ENCODE measurements at places on chromosomes 13 and 19.

DNA sequence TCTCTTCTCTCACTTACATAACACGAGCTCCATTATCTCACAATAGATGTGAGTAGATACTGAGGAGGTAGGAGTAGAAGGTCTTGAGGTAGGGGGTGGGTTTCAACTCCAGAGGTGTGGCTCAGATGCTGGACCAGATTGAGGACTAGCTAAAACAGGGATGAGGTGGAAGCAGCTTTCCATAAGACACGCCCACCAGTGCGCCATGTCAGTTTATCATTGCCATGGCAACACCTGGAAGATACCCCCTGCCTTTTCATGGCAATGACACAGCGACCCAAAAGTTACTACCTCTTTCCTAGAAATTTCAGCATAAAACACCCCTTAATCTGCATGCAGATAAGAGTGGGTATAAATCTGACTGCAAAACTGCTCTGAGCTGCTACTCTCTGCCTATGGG lies 44.1 kb downstream of the KCTD15 start:
- H3K4me1 ChIP-seq = no peaks in the 10 kb centered on the region

DNA sequence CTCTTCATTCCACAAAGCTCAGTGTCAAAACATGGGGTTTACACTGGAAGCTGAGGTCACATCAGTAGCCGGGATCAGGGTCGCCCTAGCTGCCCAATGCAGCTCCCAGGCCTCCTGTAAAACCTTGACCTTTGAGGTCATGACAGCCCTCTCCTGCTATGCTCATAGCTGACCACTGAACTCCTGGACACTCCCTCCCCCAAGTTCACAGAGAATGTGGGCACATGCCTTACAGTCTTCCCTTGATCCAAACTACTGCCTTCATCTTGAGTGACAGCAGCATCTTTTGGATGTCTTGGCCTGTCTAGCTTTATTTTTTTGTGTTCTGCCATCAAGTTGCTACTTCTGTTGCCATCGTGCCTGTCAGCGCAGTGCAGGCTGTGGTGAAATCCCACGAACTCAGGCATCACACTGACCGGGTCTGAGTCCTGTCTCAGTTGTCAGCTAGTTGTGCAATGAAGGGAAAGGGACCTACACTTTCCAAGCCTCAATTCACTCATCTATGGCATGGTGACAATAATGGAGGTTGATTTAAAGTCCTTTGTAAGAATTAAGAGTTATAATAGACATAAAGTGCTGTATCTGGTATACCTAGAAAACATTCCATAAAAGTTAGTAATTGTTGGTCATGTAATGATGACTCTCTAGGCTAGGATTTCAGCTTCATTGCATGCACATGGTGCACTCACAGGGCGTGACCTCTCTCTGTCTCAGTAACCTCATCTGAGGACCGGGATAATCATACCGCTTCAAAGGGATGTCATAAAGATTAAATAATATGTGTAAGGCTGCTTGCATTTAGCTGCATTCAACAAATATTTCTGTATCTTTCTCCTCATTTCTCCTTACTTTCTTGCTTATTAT lies 16.4 kb upstream of the ALOX5AP start:
- no peak overlapping the region for H3K4me3 ChIP-seq
- no peak for DNase-seq
- H3K27ac ChIP-seq = no peak overlapping the region
- H3K36me3 ChIP-seq = no peaks in the 10 kb centered on the region
- no peaks in the 10 kb centered on the region for H3K27me3 ChIP-seq

- peaks cover 6% of the 10 kb centered on the region for H3K27me3 ChIP-seq
- H3K4me3 ChIP-seq = no peak overlapping the region
- H3K27ac ChIP-seq = no peak overlapping the region
- no peaks in the 10 kb centered on the region for H3K36me3 ChIP-seq
- H3K4me1 ChIP-seq = no peaks in the 10 kb centered on the region
These were observed 7.8 kb upstream of the VSTM2B start for GRCh38 chr19:29517946-29518345.

DNA sequence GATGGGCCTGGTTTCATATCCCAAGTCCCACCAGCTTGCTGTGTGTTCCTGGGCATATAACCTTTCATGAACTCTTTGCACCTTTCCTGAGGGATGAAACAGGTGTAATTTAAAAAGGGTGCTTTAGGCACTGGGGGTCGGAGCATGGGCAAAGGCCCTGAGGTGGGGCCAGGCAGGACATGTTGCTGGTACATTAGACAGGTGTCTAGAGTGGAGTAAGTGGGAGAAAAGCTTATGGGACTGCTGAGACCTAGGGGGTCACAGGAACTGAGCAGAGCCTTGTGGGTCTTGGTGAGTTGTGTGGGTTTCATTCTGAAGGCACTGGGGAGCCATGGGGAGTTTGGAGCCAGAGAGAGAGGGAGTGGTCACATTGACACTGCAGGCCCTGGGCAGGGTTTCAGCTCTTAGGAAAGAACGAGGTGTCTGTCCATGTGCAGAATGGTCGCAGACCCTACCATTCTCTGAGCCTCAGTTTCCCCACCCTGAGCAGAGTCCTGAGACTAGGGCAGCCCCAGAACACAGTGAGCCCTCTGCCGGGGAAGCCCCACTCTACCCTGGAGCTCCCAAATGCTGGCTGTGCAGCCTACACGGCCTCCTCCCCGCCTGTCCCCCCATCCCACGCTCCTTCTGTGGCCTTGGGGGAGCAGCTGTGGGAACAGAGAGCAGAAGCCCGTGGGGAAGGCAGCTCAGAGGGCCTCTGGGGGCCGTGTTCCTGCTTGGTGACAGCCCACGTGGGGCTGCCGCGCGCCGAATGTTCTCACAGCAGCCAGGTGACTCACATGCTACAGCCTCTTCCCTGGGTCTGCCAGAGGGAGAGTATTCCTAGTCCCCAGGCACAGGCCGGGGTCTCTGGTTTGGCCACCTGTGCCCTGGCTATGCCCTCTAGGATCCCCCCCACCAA lies 7.3 kb upstream of the HOMER3 start:
- no peak overlapping the region for H3K27ac ChIP-seq
- no peak for DNase-seq
- no peak overlapping the region for H3K4me3 ChIP-seq
- H3K27me3 ChIP-seq = no peaks in the 10 kb centered on the region

DNA sequence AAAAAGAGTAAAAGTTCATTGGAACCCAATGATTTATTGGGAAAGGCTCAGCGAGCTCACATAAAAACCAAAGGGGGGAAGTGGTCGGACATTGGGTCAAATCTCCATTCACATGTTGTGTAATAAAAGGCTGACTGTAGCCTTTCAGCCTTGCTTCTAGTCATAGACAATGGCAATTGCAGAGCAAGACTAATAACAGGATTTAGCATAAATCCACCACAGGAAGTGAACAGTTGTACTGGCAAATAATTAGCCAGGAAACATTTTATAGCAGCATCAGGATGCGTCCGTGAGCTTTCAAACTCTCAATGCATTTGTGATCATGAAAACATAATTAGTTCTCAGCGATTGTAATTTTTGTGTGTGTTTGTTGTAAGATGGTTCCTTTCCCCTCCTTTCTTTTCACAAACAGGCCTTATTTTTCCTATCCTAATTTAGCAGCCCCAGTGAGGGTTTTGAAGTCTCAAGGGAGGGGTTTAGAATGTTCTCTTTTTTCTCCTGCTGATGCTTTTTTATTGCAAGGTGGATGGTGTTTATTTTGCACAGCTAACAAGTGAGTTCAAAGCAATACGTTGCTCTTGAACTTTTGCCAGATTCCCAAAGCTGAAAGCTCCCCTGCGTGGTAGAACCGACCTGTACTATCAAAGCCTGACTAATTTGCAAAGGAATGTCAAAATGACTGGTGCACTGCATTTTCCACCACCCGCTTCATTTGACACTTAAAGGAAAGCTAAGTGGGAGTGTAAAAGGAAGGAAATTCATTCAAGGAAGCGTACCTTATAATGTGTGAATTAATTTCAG lies 105.6 kb downstream of the SPRY2 start:
- H3K4me3 ChIP-seq = no peak overlapping the region
- H3K36me3 ChIP-seq = no peaks in the 10 kb centered on the region
- peak; percentile 21 for DNase-seq
- H3K27me3 ChIP-seq = no peaks in the 10 kb centered on the region

GRCh38 chr13:33471204-33471603 lies 185.6 kb upstream of the STARD13 start:
- H3K4me1 ChIP-seq = peaks cover 7% of the 10 kb centered on the region
- H3K27me3 ChIP-seq = no peaks in the 10 kb centered on the region
- DNase-seq = no peak
- no peaks in the 10 kb centered on the region for H3K36me3 ChIP-seq
- no peak overlapping the region for H3K4me3 ChIP-seq

DNA sequence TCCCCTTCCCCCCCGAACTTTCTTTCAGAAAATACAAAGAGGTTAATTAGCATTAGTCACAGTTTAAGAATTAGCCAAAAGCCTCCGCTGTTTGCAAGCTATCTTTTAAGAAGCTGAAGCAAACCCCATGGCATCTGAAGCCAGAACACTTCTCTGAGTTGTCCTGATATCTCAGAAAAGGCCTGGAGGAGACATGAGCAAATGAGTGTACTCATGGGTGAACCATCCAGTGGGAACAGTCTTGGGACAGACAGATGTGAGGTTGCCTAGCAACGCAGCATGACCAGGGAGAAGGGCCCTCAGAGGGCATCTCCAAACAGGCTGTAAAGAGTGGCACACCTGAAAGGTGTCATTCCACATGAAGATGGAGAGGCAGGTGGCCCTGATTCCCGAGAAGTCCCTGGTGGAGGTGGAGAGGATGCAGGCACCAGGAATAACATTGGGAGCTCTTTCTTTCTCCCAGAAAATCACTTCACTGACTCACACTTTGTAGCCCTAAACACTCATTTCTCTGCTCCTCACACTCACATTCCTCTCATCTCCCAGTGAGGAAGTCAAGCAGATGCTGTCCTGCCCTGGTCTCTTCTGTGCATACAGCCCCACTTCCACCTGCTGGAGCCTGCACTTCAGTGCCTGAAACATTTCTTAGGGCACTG lies 87.0 kb upstream of the TSHZ3 start:
- no peaks in the 10 kb centered on the region for H3K27me3 ChIP-seq
- H3K36me3 ChIP-seq = 0 out of 2 replicates have a peak, but pooled peaks cover 4% of the 10 kb centered on the region
- no peak overlapping the region for H3K4me3 ChIP-seq
- no peak overlapping the region for H3K27ac ChIP-seq
- no peak for DNase-seq

GRCh38 chr13:102589301-102589822 lies 7.4 kb upstream of the TPP2 start:
- H3K27ac ChIP-seq = no peak overlapping the region
- H3K4me3 ChIP-seq = no peak overlapping the region
- DNase-seq = no peak
- H3K36me3 ChIP-seq = no peaks in the 10 kb centered on the region
- H3K27me3 ChIP-seq = no peaks in the 10 kb centered on the region

GRCh38 chr13:49597043-49597641 lies 11.8 kb upstream of the RCBTB1 start:
- no peaks in the 10 kb centered on the region for H3K36me3 ChIP-seq
- H3K27me3 ChIP-seq = no peaks in the 10 kb centered on the region
- no peak overlapping the region for H3K27ac ChIP-seq
- no peaks in the 10 kb centered on the region for H3K4me1 ChIP-seq
- no peak overlapping the region for H3K4me3 ChIP-seq
- DNase-seq = no peak

GRCh38 chr13:98187155-98187964 lies 10.3 kb upstream of the RNF113B start:
- H3K27me3 ChIP-seq = no peaks in the 10 kb centered on the region
- peaks cover 11% of the 10 kb centered on the region for H3K4me1 ChIP-seq
- H3K4me3 ChIP-seq = no peak overlapping the region
- DNase-seq = no peak

DNA sequence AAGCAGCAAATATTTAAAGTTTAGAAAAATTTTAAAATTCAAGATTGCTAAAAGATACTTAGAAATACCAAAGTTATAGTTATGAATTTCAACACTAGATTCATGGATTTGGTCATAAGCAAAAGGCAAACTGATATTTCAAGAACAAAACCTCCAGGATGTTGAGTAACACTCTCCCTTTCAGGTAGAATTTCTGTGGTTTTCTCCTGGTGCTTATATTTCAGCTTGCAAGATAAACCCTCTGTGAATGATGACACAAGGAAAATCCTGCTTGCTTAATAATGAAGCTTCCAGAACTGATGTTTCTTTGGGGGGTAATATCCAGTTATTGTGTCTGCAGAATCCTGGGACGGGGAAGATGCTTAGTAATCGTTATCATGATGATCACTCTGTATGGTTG lies 320.3 kb upstream of the EDNRB start:
- no peaks in the 10 kb centered on the region for H3K27me3 ChIP-seq
- no peaks in the 10 kb centered on the region for H3K4me1 ChIP-seq
- H3K27ac ChIP-seq = no peak overlapping the region
- no peak for DNase-seq
- no peak overlapping the region for H3K4me3 ChIP-seq
- no peaks in the 10 kb centered on the region for H3K36me3 ChIP-seq

DNA sequence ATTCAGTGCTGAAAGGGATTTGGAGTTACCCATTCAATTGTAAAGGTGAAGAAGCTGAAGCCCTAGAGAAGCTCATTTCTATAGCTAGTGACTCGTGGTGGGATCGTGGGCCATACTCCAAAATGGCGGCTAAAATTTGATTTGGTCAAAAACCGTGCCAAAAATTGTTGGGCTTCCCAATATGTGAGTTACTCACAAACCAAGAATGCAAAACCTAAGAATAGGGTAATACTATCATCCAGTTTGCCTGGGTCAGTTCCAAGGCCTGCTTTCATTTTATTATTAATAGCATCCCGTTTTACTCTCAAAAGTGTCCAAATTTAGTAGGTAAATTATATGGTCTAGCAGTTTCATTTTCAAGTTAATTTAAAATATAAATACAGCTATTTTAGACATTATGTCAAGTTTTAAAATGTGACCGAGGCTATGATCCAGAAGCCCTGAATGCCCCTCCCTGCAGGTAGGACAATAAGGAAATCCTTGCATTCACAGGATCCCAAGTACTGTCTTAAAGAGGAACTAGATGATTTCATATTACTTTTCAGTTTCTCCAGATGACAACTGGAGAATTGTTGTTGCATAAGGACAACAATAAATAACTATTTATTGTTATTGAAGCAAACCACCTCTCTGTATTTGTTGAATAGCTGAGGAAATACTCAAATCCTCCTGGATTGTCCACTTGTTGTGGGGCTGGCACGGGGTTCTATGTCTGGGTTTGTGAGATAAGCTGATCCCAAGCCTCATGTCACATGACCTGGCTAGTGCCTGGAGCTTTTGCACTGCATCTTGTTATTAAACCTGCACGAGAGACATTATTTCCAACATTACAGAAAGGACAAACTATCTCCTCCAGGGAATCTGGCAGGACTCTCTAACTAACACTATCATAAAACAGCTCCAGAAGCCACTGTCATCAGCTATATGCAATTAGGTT lies 11.6 kb upstream of the RAP2A start:
- H3K4me1 ChIP-seq = peaks cover under 1% of the 10 kb centered on the region

Measured in GM23338 (cell line).